Calu3 (cell line): ENCODE measurements at places on chromosomes 3 and 15.
A peak's percentile ranks its signal among the peaks of the same experiment; 100 is the strongest.

DNA sequence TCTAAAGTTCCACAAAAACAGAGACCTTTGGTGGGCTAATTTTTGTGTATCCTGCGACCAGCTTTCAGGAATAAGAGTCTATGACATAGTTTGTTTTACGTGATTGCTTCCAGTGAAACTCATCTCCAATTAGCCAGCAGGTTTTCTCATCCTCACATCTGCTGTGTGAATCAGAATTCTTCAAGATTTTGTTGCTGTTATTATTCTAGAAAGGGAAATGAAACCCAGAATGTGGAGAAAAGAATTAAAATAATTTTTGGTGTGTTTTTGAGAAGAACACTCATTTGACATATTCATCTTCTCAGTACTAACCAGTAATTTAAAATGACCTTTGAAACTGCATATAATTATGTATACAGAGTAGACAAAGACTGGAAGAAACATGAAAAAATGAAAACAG, 175.9 kb downstream of the USP13 start:
- DNase-seq, result no peak

GRCh38 chr3:76923485-76923884, 116.4 kb upstream of the ROBO2 start:
- no peak for DNase-seq

DNA sequence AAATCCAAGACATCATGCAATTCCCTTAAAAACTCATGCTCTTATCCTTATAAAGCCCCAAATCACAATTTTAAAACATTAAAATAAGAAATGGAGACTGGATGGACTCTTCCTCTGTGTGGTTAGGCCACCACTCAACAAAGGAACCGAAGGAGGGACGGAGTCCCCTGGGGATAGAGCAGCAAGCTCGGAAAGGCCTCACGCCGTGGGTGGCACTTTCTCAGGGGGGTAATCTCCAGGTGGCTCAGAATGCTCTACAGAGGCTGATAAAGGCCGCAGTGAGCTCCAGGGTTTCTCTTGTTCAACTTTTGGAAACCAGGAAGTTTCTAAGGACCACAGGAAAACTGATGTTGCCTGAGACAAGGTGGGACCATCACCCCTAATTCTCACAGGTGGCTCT, 23.2 kb downstream of the CCR9 start:
- no peak for DNase-seq

GRCh38 chr3:182760576-182761164, 32.6 kb upstream of the ATP11B start:
- peak; percentile 46 for DNase-seq

- DNase-seq, result no peak
Observed at GRCh38 chr3:144556392-144556791, 584.8 kb downstream of the DIPK2A start.

DNA sequence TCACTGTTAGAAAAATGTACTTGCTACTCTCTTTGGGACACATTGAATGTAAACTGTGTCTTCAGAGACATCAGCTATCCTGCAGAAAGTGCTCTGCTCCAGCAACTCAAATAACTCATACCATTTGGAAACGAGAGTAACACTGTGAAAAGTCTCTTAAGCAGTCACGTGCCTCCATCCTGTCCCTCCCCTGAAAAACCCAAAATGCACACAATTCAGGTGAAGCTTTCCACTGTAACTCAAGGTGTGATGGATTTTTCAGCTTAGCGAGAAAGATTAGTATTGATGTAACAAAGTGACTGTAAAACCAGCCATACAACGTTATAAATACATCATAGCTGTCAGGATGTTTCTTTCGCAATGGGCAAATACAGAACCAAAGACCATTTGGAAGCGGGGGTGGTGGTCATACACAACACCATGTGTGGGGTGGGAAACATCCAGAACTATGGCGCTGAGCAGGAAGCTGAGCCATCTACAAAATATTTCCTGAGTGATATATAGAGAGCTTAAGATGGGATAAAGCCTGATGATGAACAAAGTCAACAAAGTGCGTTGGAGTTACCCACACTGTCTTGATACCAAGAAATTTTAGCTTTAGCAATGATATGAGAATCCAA, 332.3 kb downstream of the FOXP1 start:
- no peak for DNase-seq

- DNase-seq, result peak; percentile 60
Observed at GRCh38 chr3:123757281-123757940, 126.7 kb downstream of the MYLK start.

GRCh38 chr15:70140543-70141375, 43.0 kb upstream of the TLE3 start:
- peak; percentile 60 for DNase-seq

DNA sequence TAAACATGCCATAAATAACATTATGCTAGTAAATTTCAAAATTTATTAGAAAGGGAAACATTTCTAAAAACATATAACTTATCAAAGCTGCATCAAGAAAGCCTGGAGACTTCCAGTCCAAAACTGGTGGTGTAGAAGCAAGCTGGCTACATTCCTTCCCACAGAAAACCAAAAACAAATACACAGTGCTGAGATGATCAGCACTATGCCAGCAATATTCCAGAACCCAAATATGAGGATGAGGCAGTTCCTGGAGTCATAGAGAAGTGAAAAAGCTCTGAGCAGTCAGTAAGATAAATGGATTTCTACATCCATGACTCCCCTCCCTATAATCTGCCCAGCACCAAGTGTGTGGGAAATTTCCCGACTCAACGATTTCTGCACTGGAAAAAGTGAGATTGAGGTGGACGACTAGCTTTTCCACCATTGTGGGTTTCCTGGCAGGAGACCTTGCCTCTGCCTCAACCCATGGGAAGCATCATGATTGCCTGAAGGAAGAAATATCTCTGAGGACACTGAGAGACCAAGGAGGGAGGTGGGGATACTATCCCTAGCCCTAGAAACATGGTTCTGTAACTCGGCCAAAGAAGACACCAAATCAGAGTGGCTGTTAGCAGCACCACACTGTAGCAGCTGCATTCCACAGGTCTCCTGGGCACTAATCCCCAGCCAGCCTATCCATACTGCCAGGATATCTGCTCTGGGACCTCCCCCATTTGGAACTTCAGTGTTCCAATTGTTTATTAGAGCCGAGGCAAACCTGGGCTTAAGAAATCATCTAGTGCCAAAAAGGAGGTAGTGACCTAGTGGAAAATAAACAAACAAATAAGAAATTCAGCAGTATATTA, 11.8 kb upstream of the CLN6 start:
- DNase-seq, result no peak

DNA sequence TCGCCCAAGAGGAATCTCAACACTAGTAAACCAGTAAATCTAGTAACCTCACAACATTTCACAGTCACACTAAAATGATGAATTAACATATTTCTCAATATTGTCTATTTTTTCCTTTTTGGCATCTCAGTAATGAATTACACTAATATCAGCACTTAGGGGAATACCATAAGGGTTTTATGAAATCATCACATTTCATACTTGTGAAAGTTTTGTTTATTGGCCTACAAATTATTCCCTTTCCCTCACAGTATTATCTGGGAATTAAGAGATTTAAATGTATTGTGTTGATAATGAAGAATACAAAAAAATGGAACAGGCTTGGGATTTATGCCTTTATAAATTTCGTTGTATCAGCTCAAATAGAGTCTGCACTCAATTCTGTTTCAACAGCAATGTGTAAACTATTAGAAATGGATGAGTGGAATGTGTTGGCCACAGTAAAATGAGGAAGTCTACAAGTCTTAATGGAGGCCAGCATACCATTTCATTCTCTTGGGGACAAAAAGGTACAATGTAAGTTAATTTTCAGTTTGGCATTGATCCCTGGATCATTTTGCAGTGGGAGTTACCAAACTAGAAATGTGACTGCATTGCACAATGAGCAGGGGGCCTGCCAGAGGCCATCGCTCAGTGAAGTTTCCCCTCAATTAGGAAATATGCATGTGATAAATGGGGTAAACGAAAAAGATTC, 195.4 kb downstream of the FMN1 start:
- no peak for DNase-seq

DNA sequence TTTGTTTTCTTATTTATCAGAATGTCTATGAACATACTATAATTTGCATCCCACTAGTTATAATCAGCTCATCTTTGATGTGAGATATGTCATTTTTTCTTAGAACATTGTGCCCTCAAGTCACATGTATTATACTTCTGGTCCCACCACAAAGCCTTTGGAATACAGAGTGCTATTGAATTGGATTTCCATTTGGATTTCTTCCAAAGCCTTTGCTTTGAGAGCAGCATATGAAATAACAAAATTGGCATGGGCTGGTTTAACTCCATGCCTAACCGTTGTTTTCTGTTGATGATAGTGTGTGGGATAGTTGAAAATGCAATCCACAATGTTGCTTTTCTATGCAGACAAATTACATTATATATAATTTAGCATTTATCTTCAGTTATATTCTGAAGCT, 284.5 kb upstream of the PLSCR5 start:
- DNase-seq, result no peak

GRCh38 chr15:39184701-39185390, 396.0 kb upstream of the THBS1 start:
- no peak for DNase-seq

DNA sequence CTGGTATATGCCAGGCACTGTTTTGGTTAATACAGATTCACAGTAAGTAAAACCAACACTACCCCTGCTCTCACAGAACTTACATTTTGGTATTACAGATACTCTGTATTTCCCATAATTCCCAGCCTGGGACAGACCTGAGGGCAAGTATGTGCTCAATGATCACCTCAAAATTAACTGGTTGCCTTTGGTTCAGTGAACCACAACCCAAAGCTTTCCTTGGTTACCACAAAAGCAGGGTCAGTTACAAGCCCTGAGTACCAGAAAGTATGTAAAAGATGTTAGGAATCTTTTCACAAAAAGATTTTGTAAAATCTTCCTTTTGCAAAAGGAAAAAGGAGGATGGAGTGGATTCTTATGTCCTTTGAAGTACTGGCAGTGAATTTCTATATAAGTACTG, 72.2 kb upstream of the GUCA1C start:
- DNase-seq, result no peak

DNA sequence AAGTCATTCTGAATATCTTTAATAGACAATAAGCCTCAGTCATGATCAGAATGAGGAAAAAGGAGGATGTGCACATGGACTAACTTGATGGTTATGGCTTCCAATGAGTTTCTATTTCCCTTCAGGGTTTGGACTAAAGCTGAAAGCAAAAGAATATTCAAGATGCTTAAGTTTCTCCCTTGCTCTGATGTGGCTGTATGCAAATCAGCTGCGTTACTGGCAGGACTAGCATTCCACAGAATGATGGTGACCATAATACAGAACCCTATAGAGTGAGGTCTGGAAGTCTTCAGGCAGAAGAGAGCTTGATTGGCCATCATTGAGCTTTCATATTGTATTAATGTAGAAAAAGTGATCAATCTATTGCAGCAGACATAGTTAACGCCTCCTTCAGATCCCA, 466.0 kb downstream of the NLGN1 start:
- DNase-seq, result no peak

DNA sequence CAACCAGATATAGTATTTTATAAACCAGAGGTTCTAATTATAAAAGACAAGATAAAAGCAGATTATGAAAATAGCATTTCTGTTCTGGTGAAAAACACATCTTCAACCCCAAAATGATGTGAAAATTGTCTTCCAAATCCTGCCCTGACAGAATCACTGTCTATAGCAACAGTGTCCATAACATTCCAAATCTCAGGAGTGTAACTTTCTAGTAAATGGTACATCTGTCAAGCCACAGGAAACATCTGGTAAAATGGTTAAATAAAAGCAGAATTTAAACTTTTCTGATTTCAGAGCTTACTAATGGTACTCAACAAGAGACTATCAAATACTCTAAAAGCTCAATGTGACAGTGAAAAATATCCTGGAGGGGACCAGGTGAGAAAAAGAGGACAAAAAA, 60.5 kb downstream of the VGLL4 start:
- no peak for DNase-seq

DNA sequence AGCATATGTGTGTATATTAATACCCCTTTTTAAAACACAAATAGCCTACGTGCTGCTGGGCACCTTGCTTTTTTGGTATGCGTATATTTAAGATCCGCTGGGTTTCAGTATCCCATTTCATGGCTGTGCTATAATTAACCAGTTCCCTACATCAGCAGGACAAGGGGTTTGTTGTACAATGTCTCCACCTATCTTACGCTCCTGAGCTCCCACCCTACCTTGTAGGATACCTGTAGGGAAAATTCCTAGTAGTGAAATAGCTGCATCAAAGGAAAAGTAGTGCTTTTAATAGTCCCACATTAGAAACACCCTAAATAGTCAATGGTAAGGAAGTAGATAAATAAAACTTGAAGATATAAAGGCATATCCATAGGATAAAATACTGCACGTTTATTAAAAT, 1.4 kb downstream of the MAP6D1 start:
- no peak for DNase-seq

DNA sequence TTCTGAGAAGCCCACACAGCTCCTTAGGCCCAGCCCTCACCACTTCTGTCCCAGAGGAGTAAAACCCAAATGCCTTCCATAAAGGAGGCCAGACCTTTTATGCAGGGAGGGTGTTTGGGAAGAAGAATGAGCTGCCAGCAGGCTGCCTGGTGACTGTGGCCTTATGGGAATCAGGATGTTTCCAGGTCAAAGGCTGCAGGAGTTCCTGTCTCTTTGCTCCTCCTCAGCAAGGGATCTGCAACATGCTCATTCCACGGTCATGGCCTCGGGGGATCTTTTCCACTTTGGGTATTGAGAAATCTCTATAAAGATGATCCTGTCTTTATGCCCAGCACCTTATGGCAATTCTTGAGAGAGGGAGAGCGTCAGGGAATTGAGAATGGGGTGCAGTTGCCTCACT, 25.2 kb upstream of the MAGEF1 start:
- DNase-seq, result no peak

- DNase-seq, result no peak
Observed at GRCh38 chr15:63554337-63554927, 42.8 kb upstream of the FBXL22 start.

DNA sequence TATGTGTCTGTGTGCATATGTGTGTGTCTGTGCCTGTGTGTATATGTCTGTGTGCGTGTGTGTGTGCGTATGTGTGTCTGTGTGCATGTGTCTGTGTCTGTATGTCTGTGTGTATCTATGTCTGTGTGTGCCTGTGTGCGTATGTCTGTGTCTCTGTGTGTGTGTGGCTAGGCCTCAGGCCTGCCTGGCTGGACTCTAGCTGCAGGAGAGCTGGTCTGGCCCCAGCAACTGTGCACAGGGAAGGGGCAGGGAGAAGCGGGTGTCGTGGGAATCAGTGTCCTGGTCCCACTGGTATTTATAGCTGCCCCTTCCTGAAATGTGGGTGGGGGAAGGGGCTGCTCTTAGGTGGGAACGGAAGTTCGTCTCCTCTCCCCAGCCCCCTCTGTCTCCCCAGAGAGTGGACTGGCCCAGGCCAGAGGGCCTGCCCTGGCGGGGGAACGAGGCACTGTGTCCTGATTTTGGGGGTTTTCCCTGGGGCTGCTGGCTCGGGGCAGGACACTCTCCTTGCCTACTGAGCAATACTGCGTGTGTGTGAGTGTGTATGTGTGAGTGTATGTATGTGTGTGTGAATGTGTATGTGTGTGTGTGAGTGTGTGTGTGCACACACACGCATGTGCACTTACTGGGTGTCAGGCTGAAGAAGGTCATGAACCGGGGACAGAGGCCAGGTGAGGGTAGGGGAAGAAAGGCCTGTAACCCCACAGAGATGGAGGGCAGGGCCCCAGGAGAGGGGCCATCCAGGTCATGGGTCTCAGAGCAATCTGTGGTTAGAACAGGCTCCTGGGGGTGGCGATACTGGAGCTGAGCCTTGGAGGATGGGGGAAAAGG, 6.6 kb downstream of the CSPG4 start:
- DNase-seq, result no peak
